ENCODE measurements at places on chromosomes 1 and 21.
A peak's percentile ranks its signal among the peaks of the same experiment; 100 is the strongest.

DNA sequence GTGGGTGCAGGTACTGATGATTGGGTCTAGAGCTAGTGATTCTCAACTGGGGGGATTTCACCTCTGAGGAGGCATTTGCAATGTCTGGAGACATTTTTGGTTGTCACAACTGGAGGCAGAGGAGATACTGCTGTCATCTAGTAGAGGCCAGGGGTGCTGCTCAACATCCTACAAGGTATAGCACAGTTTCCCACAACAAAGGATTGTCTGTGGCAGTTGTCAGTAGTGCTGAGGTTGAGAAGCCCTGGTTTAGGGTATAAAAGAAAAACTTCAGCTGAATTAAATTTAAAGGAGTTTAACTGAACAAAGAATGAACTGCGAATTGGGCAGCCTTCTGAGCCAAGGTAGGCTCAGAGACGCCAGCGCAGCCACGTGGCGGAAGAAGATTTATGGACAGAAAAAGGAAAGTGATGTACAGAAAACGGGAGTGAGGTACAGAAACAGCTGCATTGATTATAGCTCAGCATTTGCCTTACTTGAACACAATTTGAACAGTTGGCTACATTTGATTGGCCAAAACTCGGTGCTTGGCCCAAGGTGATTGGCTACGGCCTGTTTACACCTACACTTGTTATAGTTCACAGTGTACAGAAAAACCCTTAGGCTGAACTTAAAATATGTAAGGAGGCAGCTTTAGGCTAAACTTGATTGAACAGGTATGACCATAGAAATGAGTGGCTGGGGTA lies 40.4 kb downstream of the MPZL1 start:
- no peak for DNase-seq

DNA sequence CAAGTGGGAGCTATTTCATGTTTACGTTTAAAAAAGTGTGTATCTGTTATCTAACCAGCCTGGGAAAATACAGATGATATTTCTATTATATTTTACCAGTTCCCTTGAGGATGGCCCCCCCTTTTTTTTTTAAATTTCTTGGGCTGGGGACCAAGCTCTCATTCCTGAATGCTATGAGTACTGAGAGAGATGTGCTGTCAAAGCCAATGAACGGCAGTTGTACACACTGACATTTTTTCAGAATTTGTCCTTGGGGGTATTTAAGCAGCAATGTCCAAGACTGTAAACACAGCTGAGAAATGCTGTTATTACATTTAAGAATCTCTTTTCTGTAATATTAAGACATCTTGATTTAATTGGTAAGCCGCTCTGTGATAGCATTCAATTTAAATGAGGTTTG lies 177.9 kb downstream of the ST6GALNAC3 start:
- DNase-seq: no peak

GRCh38 chr1:7478809-7479499 lies 292.1 kb upstream of the VAMP3 start:
- DNase-seq: peak; percentile 86

- no peak for DNase-seq
Measured at GRCh38 chr1:189654906-189655305, 822.8 kb downstream of the BRINP3 start.

GRCh38 chr1:89530444-89531089 lies 5.9 kb downstream of the LRRC8B start:
- DNase-seq: no peak

GRCh38 chr1:39258925-39259244 lies 54.4 kb downstream of the MACF1 start:
- no peak for DNase-seq

DNA sequence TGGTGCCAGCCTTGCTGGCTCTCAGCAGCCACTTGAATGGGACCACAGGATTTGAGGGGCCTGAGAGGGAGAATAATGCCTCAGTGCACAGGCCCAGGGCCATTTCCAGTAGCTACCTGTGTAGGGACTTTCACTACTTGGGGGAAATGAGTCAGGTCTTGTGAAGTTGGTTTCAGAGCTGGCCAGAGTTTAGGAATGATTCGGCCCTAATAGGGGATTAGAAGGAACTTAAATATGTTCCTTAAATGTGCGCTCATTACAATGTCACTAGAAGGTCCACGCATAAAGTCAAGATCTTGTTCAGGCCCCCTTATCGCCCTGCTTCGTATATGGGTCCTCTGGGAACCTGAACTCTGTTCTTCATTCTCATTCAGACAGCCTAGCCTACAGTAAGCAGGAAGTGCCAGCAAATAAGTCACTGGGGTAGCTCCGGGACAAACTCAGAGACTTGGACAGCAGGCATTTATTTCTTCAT lies 5.6 kb upstream of the AKR1A1 start:
- DNase-seq: no peak

All from NCI-H1105 (cell line).